ENCODE measurements at places on chromosomes 4 and X.

GRCh38 chr4:140635606-140636005 is 66.8 kb upstream of the UCP1 start:
- DNase-seq, result peak; percentile 10

GRCh38 chrX:123203772-123204171 is 19.7 kb downstream of the GRIA3 start:
- DNase-seq, result no peak

DNA sequence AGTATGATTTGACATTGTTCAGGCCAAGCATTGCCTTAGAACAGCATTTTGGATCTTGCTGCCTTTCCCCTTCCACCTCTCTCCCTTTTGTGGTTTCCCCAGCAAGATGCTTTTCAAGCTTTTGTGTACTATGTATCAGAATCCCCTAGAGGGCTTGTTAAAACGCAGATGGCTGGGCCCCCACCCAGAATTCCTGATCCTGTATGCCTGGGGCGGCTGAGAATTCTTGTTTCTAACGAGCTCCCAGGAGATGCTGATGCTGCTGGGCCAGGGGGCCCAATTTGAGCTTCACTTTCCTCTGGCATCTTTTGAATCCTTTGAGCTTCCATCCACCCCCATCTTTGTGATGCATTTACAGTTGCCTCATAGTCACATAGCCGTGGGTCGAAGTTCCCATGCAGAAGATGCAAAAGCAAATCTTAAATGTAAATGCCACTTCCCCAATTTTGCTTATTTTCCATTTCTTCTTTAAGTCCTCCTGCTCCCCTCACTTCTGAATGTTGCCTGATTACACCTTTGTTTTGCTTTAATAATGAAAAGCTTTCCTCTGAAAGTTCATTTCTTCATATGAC is 18.5 kb downstream of the HCCS start:
- DNase-seq, result no peak

GRCh38 chr4:180828455-180829018 is 1414.7 kb upstream of the TENM3 start:
- DNase-seq, result peak; percentile 40

GRCh38 chr4:54172156-54172555 is 56.9 kb upstream of the PDGFRA start:
- no peak for DNase-seq

DNA sequence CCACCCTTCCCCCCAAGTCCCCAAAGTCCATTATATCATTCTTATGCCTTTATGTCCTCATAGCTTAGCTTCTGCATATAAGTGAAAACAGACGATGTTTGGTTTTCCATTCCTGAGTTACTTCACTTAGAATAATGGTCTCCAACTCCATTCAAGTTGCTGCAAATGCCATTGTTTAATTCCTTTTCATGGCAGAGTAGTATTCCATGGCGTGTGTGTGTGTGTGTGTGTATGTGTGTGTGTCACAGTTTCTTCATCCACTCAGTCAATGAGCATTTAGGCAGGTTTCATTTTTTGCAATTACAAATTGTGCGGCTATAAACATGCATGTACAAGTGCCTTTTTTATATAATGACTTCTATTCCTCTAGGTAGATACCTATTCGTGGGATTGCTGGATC is 107.5 kb upstream of the GALNT7 start:
- DNase-seq, result no peak

- no peak for DNase-seq
Measured at GRCh38 chr4:66691101-66691500, 854.2 kb downstream of the CENPC start.

- DNase-seq, result peak; percentile 36
Measured at GRCh38 chr4:72701987-72702819, 133.2 kb upstream of the ADAMTS3 start.

DNA sequence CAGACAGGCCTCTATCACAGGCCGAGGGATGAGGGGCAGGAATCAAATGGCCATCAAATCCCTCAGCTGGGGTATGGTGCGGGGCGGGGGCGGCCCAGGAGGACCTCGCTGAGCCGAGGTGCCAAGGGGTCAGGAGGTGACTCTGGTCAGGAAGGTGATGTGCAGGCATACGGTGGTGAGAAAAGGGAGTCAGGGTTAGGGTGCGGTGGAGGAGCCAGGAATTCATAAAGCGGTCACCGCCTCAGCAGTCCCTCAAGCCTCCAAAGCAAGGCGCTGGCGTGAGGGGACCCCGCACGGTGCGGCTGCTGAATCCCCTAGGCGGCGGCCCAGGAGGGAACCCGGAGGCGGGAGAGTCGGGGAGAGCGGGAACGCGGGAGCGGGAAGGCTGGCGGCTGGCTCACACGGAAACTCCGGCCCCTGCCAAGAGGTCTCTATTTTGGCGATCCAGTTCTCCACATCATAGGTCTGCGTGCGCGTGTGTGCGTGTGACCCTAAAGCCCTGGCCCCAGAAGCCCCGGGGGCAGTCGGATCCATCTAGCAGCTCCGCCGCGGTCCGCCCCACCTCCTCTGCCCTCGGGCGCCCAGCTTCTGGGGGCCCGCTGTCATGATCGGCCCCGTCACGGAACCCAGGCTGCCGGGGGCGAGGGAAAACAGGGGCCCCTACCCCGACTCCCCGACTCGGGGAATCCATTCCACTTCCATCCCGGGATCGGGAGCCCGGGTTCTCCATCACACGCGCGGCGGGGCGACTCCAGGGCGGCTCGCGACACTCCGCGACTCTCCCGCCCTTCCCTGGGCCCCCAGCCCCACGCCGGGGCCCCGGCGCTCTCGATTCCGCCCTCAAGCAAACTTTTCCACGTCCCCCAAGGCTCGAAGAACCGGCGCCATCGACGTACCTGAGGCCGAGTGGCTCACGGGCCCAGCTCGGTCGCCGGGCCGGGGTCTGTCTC is 593 bp downstream of the ELF4 start:
- no peak for DNase-seq

DNA sequence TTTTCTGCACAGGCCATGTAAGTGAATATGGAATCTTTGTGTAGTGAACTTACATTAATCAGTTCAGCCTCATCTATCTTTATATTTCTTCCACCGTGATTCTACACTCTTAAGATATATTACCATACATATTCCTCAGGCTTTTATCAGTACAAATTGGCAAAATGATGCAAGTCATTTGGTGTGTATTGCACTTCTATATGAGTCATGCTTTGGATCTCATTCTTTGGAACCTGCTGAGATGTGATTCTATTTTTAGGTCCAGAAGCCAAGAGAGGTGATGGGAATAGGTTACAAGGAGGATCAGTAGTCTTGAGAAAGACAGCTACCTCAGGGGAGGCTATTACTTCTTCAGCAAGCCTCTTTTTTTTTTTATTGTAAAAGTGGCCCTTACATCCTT is 204.4 kb downstream of the ZNF330 start:
- peak; percentile 64 for DNase-seq

GRCh38 chr4:33060674-33061542 is 2340.7 kb downstream of the PCDH7 start:
- peak; percentile 23 for DNase-seq

DNA sequence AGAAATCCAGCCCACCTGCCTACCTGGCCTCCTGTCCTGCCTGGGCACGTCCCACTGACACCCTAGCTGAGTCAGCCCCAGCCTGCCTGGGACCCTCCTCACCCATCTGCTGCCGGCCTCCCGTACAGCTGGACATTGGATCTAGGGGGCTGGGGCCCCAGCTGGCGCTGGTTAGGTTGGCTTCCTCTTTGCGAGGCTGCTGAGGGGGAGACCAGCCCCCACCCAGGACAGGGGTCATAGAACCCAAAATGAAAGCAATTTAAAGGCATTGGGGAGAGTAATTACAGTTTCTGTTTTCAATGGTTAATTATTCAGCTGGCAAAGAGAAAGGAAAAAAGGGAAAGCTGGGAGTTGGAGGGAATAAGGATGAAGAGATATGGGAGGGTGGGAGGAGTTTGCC is 15.8 kb downstream of the EFNB1 start:
- no peak for DNase-seq

DNA sequence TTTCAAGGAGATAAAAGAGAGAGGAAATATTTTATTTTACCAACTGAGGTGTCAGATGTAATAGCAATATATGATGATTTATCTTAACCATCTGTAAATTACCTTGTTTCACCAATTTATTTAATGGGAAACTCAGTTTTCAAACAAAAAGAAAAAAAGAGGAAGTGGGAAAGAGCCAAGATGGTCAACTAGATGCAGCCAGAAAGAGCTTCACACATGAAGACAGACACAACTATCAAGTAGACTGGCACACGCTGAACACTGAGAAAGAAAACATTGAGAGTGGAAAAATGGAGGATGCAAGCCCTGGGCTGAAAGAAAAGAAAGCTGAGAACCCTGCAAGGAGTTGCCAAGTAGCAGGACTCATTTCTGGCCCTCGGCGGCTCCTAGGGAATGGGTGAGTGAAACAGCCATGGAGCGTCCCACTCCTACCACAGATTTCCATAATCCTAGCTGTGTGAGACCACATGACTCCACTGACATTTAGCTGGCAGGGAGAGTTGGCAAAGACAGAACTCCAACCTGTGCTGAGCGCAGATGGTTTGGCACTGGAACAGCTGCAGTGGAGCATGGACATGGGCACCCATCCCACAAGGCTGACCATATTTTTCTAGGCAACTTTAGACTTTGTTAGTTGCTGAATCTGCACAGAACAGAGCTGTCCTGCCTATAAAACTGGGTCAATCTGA is 409.3 kb downstream of the FAM47B start:
- DNase-seq, result no peak

DNA sequence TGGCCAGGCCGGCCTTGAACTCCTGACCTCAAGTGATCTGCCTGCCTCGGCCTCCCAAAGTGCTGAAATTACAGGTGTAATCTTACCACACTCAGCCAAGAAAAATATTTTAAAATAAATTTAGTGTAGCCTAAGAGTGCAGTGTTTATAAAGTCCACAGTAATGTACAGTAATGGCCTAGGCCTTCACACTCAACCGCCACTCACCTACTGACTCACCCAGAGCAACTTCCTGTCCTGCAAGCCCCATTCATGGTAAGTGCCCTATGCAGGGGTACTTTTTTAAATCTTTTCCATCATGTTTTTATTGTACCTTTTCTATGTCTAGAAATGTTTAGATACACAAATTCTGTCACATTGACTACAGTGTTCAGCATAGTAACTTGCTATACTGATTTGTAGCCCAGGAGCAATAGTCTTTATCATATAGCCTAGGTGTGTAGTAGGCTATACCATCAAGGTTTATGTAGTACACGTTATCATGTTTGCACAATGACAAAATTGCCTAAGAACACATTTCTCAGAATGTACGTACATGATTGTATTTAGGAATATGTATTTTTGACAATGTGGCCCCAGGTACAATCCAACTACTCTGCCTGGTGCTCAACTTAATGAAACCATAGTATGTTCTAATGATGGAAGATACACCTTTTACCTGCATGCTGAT is 455.2 kb downstream of the PCDH7 start:
- DNase-seq, result no peak

- DNase-seq, result no peak
Measured at GRCh38 chrX:115031989-115032388, 14.6 kb upstream of the IL13RA2 start.

DNA sequence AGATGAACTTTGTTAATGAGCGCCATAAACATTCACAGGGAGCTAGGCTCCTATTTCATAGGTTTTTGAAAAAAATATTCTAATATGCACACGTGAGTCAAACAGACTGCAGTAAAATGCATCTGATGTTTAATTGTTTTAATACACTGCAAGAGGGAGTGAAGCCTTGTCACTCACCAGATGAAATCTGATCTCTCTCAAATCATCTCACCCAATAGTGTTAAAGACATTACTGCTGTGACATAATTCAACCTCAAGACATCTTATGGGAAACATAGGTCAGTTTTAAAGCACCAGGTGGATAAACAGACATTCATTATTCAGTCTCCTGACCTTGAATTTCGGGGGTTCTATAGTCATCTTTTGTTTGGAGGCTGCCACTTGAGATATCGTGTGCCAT is 148.3 kb downstream of the MAML3 start:
- DNase-seq, result no peak

DNA sequence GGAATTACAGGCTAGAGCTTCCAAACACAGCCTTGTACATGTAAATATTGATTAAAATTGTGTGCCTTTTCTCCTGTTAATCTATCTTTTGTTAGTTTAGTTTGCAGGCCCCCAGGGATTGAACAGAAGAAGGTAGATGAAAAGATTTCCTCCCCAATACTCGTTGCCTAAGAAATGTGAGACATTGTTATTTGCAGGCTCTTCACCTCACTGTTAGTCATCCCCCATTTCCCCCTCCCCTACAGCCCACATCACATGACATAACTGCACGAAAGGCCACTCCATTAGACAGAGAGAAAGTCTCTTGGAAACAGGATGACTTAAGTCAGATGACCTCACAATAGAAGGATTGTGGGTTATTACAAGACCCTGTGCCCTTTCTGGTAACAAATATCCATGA is 13.3 kb upstream of the MID1 start:
- DNase-seq, result peak; percentile 83

DNA sequence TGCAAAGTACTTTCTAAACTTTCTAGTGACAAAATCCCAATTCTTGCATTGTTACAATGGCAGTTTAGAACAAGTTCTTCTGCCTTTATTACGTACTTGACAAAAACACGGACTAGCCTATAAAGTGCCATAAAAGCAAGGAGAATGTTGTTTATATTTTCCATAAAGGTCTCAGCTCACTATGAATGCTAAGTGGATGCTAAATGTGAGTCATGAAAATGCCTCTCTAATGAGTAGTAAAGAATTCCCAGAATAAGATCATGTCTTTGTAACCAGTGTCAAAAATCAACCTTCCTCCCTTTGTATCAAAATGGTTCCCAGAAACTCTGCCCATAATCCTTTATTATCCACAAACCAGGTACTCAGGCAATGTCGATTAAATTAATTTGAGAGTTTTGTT is 539.8 kb upstream of the SLIT2 start:
- peak; percentile 44 for DNase-seq

DNA sequence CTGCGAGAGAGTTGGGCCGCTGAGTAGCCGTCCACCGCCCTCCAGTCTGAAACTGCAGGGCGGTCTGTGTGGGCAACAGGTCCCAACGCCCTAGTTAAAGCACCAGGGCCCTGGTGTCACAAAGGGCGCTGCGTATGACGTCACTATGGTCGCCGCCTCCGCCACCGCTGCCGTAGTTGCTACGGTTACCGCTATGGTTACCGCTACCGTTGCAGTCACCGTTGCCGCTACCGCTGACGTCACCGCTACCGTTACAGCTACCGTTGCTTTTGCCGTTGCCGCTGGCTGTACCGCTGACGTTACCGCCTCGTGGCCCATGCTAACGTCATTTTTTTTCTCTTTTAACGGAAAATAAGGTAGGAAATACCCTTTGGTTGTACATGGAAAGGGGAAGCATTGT is at the start of gene PPP1R2C:
PPP1R2C (minus strand) TSS at position 68 of the 400 bp plus-strand sequence. CDS start 84 bp downstream, outside the sequence.
- no peak for DNase-seq

- DNase-seq, result no peak
Measured at GRCh38 chrX:134236626-134237614, at the start of gene CCDC160. Gene CCDC160, plus strand, starts transcription at chrX:134237182. Its CDS starts 7,619 bp downstream, at chrX:134244801.

DNA sequence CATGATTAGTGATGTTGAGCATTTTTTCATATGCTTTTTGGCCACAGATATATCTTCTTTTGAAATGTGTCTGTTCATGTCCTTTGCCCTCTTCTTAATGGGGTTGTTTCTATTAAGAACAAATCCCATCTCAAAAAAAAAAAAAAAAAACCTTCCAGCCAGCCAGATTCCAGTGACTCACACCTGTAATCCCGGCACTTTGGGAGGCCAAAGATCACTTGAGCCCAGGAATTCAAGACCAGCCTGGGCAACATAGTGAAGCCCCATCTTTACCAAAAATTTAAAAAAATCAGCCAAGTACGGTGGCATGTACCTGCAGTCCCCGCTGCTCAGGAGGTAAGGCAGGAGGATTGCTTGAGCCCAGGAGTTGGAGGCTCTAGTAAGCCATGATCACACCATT is 5.1 kb downstream of the RAB33B start:
- no peak for DNase-seq

GRCh38 chrX:39304746-39305145 is 503.5 kb downstream of the MID1IP1 start:
- DNase-seq, result no peak

- peak; percentile 2 for DNase-seq
Measured at GRCh38 chrX:84248226-84248625, 60.2 kb upstream of the RPS6KA6 start.
